ENCODE measurements at places on chromosomes 3 and 15. TPM values are rescaled to one million over a fixed set of nuclear protein-coding genes. Genes with fewer than 3 reads are reported as not detected.

CP gene
- total RNA-seq, result 4.9 TPM

ARRDC4 gene
- total RNA-seq, result 0.19 TPM

ZMYND10 gene
- total RNA-seq, result 0.93 TPM

HRH1 gene
- total RNA-seq, result 8.0 TPM

QARS1 gene
- total RNA-seq, result 126 TPM

All from A549 treated with CORT108297 at 1 μM for 4 hours (cell line).